ENCODE measurements at places on chromosomes 11 and 22.
A peak's percentile ranks its signal among the peaks of the same experiment; 100 is the strongest.

- DNase-seq: no peak
Observed at GRCh38 chr11:89267660-89268302, 90.1 kb downstream of the TYR start.

DNA sequence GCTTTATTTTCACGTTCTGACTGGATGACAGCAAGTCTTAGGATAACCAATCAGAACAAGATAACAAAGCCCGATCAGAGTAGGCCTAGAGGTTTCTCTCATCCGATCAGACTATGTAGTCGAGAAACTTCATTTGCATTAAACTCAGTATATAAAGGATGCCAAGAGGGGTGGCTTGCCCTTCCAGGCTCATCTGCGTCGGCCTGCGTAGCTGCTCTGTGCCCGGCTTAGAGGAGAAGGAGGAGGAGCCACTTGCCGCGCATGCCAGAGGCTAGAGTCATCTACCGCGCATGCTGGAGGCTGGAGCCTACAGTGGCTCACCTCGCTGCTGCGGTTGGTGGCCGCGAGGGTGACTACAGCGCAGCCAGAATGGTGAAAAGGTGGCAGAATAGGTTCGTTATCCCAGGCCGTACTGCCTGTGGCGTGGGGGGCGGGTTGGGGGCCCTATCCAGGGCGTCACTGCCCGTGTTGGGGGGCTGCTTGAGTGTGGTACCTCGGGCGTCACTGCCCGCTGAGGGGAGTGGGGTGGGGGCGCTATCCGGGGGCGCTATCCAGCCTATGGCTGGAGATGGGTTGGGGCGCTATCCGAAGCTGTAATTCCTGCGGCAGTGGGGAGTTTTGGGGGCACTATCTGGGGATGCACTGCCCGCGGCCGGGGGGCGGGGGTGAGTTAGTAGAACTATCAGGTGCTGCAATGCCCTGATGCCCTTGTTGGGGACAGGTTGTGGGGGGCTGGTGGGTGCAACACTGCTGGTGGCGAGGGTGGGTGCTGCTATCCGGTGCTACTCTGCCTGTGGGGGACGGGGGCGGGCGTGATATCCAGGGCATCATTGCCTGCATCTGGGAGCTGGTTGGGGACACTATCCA lies at the start of gene RFPL2:
TSS of gene RFPL2 (minus strand) at position 218 of the 867 bp plus-strand sequence. CDS start 2,622 bp downstream, outside the sequence.
- peak; percentile 82 for DNase-seq

DNA sequence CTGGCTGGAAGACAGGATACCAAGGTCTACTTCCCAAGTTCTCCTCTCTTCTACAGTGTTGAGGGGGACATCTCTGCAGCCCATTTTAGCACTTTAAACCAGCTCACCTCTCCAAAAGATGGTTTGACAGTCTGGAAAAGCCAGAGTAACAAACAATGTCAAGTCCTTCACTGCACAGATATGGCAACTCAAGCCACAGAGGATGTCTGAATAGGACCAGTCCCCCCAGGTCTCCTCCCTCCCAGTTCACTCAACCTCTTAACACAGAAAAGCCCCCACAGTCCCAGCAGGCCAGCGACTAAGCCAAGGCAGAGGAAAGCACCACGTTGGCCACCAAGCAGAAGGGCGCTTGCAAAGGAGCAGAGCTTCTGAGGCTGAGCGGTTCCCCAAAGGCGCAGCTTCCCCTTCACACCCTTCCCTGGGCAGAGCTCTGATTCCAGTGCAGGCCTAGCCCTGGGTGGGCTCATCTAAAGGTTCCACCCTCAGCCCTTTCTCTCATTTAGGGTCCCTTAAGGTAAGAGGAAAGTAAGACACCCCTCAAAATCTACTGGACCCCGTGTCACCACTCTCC lies 62.7 kb downstream of the PAK1 start:
- no peak for DNase-seq

DNA sequence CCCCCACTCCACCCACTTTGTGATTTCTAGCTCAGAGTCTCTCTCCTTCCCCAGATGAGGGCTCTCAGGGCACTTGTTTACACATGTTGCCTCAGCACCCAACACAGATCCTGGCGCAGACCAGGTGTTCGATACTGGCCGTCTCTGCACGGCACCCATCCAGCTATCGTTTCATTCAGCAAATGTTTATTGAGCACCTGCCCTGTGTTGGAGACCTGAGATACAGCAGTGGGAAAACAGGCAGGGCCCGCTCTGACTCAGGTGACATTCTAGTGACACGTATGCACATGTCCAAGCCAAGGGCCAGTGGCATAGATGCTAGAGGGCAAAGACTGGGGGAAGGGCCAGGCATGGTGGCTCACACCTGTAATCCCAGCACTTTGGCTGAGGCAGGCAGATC lies 71.9 kb downstream of the NFAM1 start:
- peak; percentile 26 for DNase-seq

DNA sequence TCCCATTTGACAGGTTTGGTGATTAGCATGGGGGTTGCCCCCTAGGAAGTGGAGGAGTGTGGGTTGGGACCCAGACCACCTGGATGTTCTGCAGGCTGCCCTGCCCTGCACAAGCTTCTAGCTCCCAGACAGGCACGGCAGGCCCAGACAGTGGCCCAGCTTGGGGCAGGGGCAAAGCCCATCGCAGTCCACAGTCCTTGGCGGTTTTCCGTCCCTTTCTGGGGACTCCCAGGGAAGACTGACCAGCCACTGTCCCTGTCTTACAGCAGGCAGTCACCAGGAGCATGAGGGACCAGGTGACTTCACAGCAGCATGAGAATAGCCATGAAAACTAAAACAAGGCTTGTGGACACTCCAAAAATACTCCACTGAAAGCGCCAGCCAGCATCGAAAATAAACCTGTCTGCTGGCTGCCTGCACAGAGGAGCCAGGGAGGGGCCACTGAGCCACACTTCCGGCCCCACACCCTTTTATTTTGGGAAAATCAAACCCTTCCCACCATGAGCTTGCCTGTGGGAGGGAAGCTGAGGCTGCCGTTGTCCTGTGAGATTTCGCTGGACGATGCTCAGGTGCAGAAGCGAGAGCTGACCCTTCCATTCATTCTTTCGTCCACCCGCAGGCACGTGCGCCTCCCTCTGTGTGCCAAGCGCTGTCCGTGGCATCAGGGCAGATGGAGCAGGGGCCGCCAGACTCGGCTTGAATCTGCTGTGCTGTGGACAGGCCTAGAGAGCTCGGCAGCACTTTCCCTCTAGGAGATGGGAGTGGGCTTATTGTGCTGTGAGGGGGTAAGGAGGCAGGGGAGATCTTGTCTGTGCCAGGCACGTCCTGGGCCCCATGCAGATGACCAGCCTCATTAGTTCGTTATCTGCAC lies 28.0 kb downstream of the FADD start:
- DNase-seq: no peak

DNA sequence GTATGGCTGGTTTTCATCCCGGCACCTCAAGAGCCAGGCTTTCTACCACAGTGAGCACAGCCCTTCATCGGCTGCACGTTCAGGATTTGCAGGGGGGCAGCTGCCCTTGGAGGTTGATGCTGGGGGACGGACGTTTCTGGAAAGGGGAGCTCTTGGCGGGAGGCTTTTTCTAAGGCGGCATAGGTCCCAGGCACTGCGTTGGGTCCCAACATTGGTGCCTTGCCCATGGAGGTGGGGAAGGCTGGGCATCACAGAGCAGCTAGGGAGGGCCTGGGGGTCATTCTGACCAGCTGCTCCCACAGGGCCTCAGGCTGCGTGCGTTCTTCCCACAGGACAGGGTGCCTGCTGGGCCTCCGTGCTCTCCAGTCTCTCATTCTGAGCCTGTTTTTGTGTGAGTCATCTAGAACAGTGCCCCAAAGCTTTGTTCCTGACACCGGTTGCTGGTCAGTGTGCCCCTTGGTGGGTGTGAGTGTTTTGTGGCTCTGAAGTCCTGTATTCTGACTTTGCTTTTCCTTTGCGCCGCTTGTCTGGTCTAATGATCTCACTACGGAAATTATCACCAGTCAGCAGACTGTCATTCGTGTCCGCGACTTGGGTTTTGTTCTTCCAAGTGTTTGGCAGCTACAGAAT lies 275.9 kb downstream of the TBC1D22A start:
- DNase-seq: no peak

DNA sequence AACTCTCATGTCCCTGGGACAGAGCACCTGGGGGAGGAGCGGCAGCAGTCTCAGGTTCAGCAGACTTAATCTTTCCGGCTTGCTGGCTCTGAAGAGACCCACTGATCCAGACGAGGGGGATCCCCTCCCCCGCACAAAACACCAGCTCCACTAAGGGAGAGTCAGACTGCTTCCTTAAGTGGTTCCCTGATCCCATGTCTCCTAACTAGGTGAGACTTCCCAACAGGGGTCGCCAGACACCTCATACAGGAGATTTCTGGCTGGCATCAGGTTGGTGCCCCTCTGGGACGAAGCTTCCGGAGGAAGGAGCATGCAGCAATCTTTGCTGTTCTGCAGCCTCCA lies 157.2 kb upstream of the TMEM45B start:
- DNase-seq: no peak

DNA sequence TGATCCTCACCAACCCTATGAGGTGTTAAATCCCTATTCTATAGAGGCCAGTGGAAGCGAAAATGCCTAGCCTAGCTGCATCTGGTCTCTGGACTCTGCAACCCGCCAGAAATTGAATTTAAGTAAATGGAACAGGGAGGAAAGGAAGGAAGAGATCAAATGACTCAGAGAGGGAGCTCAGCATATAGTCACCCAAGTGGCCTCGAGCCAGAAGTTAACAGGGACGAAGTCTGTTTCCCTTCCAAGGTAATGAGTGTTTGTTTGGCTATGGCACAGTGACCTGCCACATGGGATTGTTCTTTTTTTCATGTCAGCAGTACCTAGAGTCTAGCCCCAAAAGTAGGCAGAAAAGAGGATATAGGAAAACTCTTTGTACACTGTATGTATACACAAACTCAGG lies 66.3 kb downstream of the PAK1 start:
- peak; percentile 65 for DNase-seq

GRCh38 chr11:16804104-16804947 lies 65.9 kb downstream of the C11orf58 start:
- no peak for DNase-seq

- no peak for DNase-seq
Observed at GRCh38 chr22:45000330-45000729, 9.5 kb downstream of the PHF21B start.

DNA sequence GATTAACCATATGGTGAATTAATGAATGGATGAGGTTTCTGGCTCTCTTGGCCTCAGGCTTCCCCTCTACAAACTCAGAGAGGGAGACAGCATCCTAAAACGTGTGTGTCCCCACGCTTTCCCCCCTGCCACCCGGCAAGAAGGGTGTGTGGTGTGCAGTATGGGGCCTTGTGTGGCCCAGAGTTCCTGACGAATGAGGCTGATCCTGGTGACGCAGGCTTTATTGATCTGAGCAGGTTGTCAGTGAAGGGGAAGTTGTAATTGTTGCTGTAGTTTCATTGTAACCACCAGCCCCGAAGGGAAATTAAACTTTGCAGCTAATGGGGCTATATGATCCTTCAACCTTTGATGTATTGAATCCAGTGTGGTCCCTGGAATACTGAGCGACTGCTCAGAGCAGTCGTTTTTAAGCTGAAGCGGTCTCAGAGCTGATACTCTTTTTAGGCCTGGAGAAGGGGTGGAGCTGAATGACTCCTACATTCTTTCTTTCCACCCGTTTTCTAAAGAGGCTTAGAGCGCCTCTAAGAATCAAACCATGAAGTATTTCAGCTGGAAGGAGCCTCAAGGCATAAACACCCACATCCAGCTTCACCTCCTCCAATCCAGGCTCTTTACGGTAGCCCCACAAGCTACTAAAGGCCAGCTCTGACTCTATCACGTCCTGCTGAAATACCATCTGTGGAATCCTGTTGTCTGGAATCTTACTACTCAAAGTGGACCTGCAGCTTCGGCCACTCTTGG lies 284.7 kb downstream of the MIAT start:
- no peak for DNase-seq

- no peak for DNase-seq
Observed at GRCh38 chr22:46368422-46368821, 32.9 kb downstream of the TRMU start.

- DNase-seq: no peak
Observed at GRCh38 chr22:37309211-37310074, 27.1 kb downstream of the CYTH4 start.

- no peak for DNase-seq
Observed at GRCh38 chr11:70834277-70834940, 418.0 kb downstream of the SHANK2 start.

DNA sequence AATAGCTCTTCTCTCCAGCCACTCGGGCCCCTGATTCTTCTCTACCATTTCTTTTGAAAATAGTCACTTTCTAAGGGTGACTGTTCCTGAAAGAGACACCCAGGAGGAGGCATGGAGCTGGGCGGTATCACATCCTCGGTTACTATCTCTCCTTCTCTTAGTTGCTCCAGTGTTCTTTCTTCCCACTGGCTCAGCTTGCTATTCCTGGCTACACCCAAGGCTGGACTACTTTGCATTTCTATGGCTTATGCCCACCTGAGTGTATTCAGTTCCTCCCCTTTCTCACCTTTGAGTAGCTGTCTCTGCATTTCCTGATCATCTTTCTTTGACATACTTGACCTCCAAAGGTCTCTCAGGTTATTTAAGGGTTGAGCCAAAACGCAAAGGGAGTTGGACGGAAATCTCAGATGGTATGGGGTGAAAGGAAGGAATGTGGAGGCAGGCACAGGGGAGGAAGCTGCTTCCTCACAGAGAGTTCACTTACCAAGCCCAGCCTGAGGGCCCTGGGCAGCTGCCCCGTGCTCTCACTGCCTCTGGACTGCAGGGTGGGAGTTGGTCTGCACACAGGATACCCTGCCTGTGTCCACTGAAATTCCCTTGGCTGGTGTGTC lies 155.7 kb downstream of the SNX19 start:
- no peak for DNase-seq

GRCh38 chr11:118010738-118011461 lies 24.7 kb downstream of the IL10RA start:
- DNase-seq: no peak

- DNase-seq: no peak
Observed at GRCh38 chr11:59145534-59145933, 2.9 kb downstream of the FAM111A start.

DNA sequence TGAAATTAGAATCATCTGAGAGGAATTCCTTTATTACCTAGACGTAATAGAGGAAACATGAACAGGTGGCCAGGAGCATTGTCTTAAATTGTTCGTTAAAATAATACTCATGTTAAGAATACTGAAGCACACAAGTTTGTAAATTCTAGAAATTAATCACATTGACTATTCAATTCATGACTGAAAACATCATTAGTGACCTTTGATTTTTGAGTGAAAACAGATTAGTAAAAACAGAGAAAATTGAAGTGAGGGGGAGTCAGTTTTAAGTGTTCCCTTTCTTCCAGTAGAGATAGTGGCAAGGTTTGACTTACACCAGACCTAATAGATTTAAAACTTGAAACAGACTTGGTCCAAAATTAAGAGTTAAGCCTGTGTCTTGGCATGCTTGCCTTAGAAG lies 1.4 kb downstream of the ZFP91 start:
- DNase-seq: no peak

- DNase-seq: no peak
Observed at GRCh38 chr11:63020671-63021291, 5.1 kb upstream of the SLC22A8 start.

- no peak for DNase-seq
Observed at GRCh38 chr11:117374316-117375055, 46.8 kb downstream of the CEP164 start.

GRCh38 chr11:71109586-71109985 lies 142.8 kb downstream of the SHANK2 start:
- no peak for DNase-seq

Measured in NCI-H1092 (cell line).